ENCODE measurements at places on chromosomes 1 and 21.

- DNase-seq: no peak
Measured at GRCh38 chr1:162916821-162917613, 56.0 kb upstream of the CCDC190 start.

DNA sequence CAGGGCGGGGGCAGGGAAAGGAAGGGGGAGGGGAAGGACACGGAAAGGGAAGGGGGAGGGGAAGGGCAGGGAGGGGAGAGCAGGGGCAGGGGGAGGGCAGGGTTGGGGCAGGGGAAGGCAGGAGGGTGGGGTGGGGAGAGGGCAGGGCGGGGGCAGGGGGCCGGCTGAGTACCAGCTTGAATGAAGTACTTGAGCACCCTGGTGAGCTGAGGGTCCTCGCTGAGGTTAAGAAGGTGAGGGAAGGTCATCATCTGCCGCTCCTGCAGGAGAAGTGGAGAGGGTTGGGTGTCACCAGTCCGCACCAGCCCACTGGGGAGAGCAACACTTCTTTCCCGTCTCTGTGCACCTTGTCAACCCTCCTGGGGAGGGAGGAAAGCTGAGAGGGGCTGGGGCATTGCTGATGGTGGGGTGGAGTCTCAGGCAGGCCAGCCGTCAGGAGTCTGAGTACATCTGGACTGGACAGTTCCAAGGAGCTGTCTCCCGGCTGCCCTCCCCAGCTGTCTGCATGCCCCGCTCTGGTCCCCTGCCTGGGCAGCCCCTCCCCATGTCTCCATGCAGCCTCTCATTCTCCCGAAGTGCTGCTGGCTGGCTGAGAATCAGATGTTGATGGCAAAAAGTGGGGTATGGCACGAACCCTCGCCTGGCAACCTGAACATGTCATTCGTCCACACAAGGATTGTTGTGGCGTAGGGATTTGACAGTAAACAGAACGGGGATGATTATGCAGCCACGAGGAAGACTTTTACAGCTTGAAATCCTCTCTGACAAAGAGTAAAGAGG, 70.0 kb downstream of the SCCPDH start:
- DNase-seq: no peak

- no peak for DNase-seq
Measured at GRCh38 chr1:230086151-230086550, 19.1 kb downstream of the GALNT2 start.

GRCh38 chr1:154867064-154867825, 2.8 kb downstream of the KCNN3 start:
- DNase-seq: no peak

DNA sequence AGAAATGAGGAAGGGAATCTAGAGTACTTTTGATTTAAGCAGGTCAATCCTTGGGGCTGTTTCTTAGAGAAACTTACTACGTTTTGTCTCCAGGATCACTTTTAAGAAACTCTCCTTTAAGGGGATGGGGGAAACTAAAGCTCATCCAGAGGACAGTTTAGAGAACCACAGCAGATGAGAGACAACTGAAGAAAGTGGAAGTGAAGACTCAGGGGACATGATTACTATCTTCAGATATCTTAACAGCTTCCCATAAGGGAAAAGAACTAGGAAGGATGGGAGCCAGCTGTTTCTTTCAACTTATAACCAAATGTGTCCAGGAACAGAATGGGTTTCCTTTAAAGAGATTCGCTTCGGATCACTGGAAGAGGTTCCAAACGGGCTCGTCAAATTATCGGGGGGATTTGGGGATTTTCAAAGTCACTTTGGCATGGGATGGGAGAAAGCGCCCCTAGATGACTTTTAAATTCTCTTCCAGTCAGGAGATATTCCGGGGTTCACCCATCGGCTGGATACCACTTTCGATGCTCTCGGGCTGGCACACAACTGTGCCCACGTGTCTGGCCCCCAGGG, 1.2 kb downstream of the SCMH1 start:
- no peak for DNase-seq

- no peak for DNase-seq
Measured at GRCh38 chr1:154256686-154257085, 15.7 kb upstream of the HAX1 start.

GRCh38 chr1:76049498-76049897, 25.0 kb upstream of the ST6GALNAC3 start:
- no peak for DNase-seq

GRCh38 chr1:3663999-3664699, 11.8 kb downstream of the TP73 start:
- DNase-seq: no peak

GRCh38 chr1:229015806-229016205, 255.1 kb upstream of the RAB4A start:
- DNase-seq: no peak

DNA sequence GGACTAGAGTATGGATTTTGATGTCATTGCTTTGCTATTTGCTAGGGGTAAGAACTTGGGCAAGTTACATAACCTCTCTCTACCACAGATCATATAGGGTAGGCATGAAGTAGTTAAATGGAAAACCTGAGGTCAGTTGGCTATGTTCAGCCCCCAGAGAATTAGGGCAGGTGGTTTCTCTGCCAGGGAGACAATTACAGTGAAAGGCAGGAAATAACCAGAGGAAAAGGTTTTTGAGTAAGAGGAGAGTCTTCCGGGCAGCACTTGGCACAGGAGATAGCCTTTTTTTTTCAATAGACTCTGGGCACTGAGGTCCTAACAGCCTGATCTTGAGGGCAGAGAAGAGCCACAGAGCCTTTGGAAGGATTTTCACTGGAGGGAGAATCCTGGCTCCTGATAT, 16.7 kb upstream of the SERBP1 start:
- DNase-seq: no peak

GRCh38 chr1:204087181-204087892, 14.4 kb downstream of the SOX13 start:
- no peak for DNase-seq

DNA sequence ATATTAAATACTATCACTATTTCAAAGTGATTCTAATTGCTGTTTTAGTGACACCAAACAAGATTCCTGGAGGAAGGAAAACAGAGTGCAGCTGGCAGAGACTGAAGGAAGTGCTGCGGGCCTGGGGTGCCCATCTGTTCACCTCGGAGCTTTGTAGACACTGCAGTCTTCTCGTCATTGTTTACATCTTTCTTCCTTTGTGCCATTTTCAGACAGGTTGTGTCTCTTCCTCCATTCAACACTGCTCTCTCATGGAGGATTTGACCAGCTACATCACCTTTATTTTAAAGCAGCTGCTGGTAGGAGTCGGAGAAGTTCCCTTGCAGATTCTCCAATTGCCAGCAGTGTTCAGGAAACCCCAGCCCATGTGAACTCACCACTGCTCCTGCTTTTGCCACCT, 37.3 kb downstream of the ABCA4 start:
- no peak for DNase-seq

GRCh38 chr1:100145116-100145515, 12.2 kb downstream of the TRMT13 start:
- DNase-seq: no peak

DNA sequence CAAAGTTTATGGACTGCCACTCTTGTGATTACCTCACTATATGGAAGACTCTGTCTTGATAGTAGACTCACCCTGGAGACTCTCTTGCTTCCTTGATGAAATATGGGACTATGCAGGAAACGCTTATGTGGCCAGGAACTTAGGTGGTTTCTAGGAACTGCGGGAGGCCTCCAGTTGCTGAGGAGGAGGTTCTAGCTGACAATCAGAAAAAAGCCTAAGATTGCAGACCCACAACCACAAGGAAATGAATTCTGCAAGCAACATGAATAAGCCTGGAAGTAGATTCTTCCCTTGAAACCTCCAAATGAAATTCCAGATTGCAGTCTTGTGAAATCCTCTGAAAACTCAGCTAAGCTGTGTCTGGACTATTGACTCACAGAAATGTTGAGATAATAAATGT, 88.9 kb upstream of the COL11A1 start:
- no peak for DNase-seq

DNA sequence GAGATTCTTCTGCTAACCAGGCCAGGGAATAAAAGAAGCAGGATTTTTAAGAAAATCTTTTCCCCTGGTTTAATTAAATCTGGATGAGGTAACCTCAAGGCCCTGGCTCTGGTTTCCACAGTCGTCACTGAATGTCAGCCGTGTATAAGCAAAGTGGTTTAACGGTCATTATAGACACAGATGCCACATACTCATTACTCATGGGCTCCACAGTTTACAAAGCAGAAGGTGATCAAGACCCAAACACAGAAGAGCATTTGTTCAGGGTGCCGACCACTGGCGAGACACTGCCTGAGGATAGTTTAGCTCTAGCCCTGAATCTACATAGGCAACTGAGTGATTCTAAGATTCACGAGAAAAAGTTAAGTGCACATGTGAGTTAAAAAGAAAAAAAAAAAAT, 27.8 kb upstream of the RAP1GAP start:
- no peak for DNase-seq

GRCh38 chr1:209106237-209106741, 477.2 kb upstream of the CAMK1G start:
- no peak for DNase-seq

DNA sequence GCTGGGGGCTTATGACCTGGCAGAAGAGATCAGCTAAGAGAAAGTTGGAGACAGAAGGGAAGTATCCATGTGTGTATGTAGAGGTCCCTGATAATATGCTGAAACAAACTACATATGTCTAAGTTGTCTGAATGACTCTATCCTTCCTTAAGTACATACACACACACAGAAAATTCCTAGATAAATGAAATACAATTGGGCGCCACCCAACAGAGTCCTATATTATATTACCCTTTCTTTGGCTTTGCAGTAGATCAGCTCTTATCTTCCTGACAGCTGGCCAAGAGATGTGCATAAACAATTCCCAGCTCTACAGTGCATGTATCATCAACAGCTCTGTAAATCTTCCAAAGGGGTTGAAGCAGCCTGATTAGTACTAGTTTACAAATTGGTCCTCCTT, 40.1 kb downstream of the SORT1 start:
- DNase-seq: no peak

DNA sequence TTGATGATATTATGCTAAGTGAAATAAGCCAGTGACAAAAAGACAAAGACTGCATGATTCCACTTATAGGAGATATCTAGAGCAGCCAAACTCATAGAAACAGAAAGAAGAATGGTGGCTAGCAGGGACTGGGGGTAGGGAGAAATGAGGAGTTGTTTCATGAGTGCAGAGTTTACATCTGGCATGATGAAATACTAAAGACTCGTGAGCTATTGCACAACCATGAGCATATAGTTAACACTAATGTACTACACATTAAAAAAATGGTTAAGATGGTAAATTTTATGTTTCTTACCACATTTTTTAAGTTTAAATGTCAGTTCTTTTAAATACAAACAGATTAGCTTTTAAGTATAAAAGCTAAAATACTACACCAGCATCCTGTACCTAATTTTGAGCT, 57.8 kb downstream of the ESRRG start:
- DNase-seq: no peak

DNA sequence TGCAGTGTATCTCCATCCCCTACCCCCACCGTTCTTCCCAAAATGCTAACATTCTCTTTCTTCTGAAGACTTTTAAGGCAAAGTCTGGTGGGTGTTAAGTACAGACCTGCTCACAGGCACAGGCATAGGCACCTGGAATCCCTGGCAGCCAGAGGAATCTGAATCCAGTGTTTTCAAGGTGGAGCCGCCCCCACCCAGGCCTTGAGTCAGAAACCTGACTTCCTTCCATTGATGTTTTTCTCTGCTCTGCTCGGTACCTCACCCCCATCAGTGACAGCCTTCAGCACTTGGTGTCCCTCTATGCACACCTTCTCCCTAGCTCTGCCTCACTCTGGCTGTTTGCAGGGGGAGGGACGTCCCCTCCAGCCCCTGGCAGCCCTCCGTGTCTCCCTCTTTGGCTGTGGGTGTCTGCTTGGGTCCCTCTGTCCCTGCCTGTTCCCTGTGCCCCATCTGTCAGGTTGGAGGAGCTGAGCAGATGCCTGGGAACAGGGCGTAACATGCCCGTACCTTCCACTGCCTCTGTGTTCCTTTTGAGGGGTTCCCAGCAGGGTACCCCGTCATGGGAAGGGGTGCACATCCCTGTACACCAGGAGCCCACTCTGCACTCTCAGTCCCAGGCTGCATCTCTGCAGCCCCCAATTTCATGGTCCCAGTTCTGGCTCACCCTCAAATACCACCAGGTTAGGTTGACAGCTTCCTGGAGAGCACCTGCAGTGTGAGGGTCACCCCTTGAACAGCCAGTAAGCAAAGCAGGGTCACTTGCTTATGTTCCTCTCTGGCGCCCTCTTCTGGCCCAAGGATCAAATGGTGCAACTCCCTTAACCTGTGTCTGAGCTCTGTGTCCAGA, 6.7 kb downstream of the NCDN start:
- DNase-seq: peak; percentile 53

DNA sequence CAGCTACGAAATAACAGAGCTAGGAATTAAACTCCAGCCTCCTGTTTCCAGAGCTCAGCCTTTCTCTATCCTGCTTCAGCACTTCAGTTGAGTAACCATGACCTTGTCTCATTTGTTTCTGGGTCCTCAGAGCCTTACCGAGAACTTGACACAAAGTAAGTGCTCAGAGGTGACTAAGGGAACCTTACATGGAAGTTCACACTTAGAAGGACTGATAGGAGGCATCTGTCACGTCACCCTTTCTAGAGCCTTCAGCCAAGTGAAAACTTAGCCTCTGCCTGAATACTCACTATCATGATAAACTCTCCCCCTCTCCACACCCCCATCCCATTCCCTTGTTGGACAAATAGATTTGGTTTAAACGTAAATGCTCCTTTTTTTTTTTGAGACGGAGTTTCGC, 9.8 kb upstream of the LUZP1 start:
- no peak for DNase-seq

GRCh38 chr1:181783208-181783607, 278.3 kb downstream of the ZNF648 start:
- DNase-seq: no peak

DNA sequence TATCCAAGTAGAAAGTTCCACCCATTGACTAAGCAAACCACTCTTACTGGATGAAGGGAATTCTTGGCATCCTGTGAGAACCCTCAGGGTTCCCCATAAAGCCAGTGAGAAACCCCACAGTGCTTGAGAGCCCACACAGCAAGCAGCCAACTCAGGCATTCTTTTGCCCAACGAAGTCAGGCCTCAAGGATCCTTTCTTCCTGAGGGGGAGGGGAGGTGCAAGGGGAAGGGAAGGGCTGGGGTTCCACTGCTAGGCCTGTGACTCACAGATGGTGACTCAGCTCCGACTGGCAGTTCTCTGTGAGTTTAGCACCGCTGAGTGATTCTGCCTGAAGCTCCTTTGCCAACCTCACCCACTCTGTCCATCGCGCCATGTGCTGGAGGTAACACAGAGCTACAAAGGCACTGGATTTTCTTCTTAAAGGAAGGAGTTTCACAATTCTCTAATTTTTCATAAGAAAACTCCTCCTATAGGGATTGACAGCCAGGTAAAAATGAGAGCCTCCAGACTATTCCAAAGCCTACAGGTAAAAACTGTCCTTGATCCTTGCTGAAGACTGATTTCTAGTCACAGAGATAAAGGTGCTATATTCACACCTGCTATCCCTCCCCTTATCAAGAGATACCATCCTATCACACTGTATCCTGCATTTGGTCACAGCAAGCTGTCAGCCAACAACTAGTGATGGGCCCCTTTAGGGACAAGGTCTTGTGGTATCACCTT, 4.8 kb downstream of the ENO1 start:
- DNase-seq: peak; percentile 36

DNA sequence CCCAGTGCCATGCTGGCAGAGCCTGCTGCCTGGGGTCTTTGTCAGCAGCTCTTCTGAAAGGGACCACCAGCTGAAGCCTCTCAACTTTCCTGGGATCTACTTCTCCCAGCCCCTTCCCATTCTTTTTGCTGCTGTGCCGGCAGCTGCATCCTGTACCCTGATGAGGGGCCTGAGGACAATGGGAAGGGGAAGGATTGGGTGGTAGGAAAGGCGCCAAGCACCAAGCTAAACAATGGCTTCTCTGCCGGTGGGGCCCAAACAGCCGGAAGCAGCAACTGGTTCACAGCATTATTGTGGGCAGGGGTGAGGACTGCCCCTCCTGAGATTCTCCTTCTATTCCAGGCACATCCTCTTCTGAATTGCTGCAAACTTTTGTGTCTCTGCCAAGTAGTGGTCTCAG, 5.0 kb upstream of the EFCAB14 start:
- no peak for DNase-seq

All from stimulated activated CD4-positive, alpha-beta T cell treated with anti-CD3 and anti-CD28 coated beads, Interleukin-1b, Interleukin-23, amount 100 ng/mL, for 1 hour (primary cell).